Osteoblast (primary cell): ENCODE measurements at places on chromosomes 11 and 22.

GRCh38 chr22:30044369-30044768 is 35.9 kb upstream of the HORMAD2 start:
- DNase-seq: peak; percentile 92

DNA sequence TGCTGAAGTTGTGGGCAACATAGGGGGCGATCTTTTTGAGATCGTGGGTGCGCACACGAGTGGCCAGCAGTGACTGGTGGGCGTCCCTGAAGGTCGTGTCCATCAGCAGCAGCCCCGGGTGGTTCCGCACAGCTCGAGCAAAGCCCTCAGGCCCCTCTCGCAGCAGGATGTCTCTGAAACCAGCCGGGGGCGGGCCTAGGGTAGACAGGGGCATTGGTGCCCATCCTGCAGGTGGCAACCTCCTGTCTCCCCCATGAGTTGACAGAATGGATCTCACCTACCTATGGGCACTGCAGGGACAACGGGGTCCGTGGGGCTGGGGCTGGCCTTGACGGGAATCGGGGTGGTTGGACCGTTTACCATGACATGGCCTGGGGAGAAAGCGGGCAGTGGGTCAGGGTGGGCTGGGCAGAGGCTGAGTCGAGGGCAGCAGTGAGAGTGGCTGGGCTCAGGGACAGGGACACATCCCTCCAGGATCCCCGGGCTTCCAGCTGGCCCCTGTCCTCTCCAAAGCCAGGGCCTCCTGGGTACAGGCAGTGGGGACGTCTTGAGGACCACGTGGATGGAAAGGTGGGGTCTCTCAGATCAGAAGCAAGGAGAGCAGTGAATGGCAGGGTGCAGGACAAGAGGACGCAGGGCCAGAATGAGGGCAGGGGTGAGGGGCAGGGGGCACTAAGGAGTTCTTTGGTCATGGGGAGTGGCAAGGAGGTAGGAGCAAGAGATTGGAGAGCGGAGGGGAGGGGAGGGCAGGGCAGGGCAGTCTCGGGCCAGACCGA is 4.2 kb upstream of the LRFN4 start:
- peak; percentile 63 for DNase-seq

GRCh38 chr11:95531116-95531515 is 258.5 kb downstream of the FAM76B start:
- no peak for DNase-seq

DNA sequence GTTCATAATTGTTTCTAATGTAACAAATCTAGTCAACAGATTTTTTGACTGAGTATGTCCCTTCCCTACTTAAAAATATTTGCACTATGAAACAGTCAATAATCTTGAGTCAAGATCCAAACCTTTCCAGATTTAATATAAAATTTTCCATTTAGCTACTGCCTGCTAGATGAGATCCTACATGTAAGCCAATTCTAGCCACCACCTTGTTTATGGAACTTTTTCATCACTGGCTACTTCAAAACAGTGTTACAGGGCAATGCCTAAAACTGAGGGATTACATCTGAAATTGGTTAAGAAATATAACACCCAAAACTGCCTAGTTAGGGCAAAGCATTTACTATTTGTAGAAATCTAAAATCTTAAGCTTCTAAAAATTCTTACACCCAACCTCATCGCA is 10.5 kb upstream of the FUT4 start:
- no peak for DNase-seq

- peak; percentile 19 for DNase-seq
Measured at GRCh38 chr11:70527429-70528045, 129.2 kb downstream of the CTTN start.

- peak; percentile 45 for DNase-seq
Measured at GRCh38 chr11:10208131-10208575, 85.9 kb downstream of the SBF2 start.

DNA sequence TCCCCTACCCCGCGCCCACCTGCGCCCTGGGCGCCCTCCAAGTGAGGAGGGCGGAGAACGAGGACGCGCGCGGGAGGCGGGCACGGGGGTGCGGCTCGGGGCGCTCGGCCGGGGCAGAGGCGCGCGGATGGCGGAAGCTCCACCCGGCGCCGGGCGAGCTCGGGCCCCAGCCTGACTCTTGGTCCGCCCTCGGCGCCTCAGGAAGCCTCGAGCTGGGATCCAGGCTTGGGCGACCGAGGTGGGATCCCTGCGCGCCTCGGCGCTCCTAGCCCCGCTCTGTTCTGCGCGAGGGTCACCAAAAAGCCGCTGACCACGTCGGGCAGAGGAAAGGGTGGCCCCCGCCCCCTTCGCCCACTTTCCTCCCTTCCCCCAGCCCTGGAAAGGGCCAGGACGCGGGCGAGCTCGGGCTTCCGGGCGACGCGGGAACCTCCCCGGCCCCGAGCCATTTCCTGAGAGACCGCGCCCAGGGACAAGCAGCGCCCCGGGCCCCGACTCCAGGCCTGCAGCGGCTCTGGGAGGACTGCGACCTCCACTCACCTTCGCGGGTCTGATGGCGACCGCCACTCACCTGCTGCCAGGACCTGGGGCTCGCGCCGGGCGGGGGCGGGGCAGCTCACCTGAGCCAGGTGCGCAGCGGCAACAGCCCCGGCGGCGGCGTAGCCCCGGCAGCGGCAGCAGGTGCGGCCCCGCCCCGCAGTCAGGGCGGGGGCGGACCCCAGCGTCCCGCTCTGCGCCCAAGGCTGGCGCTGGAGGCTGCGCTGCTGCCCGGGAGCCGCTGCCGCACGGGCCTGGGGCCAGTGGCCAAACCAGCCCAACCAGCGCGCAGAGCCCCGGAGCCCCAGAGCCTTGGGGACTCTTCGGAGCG is 2.2 kb upstream of the SIGIRR start:
- DNase-seq: peak; percentile 97

DNA sequence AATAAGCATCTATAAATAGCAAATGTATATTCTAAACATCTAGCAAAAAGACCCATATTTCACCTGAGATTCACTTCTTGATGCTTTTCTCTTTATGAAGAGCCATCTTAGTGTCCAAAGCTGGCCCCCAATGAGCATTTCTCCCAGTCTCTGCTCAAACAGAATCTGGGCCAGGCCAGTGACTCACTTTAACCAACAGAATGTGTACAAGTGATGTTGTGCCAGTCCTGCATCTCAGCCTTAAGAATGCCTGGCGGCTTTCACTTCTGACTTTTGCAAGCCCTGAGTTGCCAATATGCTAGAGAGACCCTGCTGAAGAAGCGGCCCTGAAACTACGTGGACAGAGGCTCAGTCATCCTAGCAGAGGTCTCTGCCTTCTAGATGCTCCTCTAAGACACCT is 6.9 kb upstream of the COPB1 start:
- DNase-seq: no peak

GRCh38 chr22:36413022-36413775 is 25.4 kb upstream of the MYH9 start:
- DNase-seq: peak; percentile 79

GRCh38 chr11:70134490-70134889 is 56.4 kb downstream of the ANO1 start:
- peak; percentile 34 for DNase-seq

GRCh38 chr22:45216133-45217003 is 24.3 kb downstream of the KIAA0930 start:
- DNase-seq: peak; percentile 85

DNA sequence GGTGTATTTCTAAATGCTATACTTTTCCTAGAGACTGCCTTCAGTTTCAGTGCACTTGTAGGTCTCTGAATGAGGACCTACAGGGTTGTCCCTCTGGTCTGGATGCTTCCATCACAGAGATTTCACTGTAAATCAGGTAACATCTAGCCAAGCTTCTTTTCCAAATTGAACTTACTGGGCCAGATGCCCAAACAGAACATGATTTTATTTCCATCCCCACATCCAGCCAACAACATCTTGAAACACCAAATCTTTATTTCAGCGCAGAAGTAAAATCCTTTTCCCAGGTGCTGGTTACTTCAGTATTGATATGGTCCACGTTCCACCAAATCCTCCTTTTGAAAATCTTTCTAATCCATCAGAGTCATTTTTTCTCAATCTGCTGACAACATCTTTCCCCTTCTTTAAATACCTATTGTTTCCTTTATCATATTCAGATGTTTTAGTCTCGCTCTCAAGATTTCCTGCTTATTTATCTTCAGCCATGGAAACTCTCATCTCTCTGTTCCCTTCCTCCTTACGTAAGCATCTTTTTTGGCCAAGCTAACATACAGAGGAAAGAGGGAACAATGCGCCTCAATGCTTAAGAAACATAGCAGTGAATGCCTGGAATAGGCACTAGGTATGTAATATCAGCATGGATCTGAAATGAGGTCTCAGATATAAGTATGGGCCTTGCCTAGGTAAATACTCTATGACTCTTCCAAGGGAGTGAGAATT is 201.2 kb upstream of the MTNR1B start:
- DNase-seq: no peak

GRCh38 chr22:44576311-44577260 is 78.6 kb upstream of the RTL6 start:
- no peak for DNase-seq

GRCh38 chr11:17547932-17548331 is 873 bp downstream of the OTOG start:
- peak; percentile 77 for DNase-seq

GRCh38 chr11:5367448-5368074 is 16.1 kb upstream of the OR51M1 start:
- DNase-seq: no peak

DNA sequence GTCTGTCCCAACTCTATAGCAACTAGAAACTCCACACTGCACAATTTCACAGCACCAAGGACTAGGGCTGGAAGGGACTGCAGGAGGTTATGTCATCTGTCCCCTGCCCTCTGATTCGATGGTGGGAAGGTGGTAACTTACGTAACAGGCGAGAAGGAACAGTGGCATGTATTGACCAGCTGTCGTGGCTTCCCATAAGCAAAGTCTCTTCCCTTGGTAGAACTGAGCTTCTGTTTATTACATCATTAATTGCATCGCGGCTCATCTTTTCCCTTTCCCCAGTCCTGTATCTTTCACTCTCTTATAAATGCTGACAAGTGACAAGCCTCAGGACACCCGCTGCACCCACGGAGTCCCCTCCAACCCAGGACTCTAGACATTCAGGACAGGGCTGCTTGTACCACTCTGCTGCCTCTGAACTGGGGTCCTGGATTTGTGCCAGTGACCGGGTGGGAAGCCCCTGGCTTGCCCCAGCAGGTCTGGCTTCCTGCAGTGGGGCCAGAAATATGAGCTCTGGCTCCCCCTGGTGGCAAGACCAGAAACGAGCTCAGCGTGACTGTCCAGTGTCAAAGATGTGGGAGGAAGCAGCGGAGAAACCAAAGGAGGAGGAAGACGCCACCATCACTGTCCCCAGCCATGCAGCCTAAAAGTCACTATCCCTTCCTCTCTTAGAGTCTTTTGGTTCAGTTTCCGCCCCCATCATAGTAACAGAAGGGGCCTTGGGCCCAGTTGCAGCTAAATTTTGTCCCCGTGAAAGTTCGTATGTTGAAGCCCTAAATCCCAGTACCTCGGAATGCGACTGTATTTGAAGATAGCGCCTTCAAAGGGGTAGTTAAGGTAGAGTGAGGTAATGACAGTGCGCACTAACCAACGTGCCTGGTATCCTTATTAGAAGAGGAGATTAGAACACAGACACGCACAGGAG is 84.5 kb downstream of the ISX start:
- peak; percentile 68 for DNase-seq

DNA sequence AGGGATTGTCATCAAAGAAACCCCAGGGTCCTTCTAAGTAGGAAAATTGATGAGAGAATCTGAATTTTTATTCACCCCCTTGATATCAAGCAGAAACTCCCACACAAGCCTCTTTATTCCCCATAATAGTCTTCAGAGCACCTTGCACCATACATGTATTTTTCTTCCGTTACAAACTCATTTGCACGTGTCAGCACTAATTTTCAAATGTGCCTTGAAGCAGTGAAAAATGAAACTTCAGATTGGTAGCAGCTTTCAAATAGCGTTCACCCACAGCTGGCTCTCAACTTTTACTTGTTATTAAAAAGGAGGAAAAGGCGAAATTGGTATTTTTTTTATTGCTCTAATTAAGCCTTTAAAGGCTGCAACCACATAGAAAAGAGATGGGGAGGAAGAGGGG is 343.0 kb upstream of the TENM4 start:
- no peak for DNase-seq

GRCh38 chr11:107545101-107545514 is 20.4 kb downstream of the ALKBH8 start:
- DNase-seq: peak; percentile 39

- no peak for DNase-seq
Measured at GRCh38 chr11:75677275-75677674, 8.4 kb upstream of the MAP6 start.

- no peak for DNase-seq
Measured at GRCh38 chr11:11313426-11313825, 39.6 kb downstream of the CSNK2A3 start.

DNA sequence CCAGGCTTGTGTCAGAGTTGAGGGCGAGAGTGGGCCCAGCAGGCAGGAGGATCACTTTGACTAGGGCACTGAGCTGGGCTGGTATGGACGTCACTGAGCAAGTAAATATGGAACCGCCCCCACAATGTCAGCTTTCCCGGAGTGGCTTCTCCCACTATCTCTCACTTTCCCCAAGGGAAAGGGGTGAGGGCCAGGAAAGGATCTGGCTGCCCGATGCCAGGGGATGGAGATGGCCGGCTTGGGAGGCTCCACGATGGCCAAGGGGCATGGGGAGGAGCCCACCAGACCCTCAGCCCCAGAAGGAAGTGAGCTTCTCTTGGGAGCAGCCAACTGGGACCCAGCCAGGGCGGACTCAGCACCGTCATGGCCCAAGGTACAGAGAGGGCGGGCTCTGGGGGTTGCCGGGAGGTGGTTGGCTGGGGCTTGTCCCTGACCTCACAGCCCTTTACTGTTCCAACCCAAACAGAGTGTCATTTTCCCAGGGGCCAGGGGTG is 8.7 kb downstream of the PRDM11 start:
- DNase-seq: peak; percentile 88

GRCh38 chr11:132088551-132088950 is 718.1 kb downstream of the NTM start:
- no peak for DNase-seq

GRCh38 chr22:21920341-21921183 is 32.1 kb downstream of the PPM1F start:
- peak; percentile 53 for DNase-seq

DNA sequence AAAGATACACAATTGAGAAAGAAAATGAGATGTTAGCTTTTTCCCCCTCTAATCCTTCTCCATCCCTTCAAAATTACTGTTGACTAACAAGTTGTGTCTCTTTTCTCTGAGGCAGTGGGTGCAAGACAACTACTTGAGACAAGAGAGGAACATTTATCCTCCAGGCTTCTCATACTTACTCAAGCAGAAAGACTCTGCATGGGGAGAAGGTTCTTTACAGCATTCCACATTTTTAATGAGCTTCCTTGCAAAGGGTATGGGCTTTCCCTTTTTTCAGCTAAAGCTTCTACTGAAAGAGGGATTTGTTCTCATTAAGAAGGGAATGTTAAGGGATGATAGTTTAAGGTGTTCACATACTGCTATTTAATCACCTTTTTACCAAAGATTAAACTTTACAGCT is 47.8 kb downstream of the PAX6 start:
- no peak for DNase-seq

GRCh38 chr22:43555561-43556515 is 144.0 kb downstream of the MPPED1 start:
- DNase-seq: no peak

- DNase-seq: peak; percentile 94
Measured at GRCh38 chr11:11391796-11392463, 38.9 kb upstream of the CSNK2A3 start.
